Stimulated activated CD4-positive, alpha-beta T cell treated with anti-CD3 and anti-CD28 coated beads, Interleukin-2, amount 100 ng/mL, for 24 hours (primary cell): ENCODE measurements at places on chromosomes 16 and 17.

DNA sequence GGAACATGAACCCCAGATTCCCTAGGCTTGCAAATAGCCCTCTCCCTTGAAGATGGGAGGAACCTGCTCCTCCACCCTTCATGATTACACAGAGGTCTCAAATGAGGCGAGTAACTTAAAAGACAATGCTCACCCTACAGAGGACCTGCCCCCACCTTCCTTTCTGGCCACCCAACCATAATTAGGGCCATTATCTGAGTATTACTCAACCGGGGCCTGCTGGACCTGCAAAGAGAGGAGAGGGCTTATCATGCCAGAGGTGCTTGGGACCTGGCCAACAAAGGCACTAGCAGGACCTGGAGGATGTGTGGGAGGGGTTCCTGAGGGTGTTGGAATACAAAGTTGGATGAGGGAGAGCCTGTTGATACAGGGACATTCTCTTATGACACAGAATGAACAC lies 42.4 kb downstream of the RNF157 start:
- DNase-seq, result no peak

DNA sequence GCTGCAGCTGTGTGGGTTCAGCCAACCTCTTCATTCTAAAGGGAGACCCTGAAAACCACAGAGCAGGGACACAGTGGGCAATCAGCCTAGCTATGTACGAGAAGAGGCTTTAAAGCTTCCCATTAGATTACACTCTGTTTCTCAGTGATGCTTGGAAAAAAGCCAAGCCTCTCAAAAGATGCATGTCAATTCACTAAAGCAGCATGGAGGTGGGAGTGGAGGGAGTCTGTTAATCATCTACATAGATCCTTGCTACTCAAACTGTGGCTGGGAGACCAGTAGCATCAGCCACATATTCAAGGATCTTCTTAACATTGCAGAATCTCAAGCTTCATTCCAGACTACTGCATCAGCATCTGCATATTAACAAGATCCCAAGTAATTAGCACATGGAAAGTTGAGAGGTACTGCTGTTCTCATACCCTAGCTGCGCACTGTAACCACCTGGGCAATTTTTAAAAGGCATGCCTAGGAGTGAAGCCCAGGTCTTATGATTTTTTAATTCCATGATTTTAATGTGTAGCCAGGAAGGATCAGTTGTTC lies 305.9 kb downstream of the PMP22 start:
- no peak for DNase-seq

GRCh38 chr16:2147981-2148671 lies at the start of gene RAB26:
Gene RAB26, plus strand, starts transcription at chr16:2148625. Its CDS starts 159 bp downstream, at chr16:2148784.
- DNase-seq, result peak; percentile 57

DNA sequence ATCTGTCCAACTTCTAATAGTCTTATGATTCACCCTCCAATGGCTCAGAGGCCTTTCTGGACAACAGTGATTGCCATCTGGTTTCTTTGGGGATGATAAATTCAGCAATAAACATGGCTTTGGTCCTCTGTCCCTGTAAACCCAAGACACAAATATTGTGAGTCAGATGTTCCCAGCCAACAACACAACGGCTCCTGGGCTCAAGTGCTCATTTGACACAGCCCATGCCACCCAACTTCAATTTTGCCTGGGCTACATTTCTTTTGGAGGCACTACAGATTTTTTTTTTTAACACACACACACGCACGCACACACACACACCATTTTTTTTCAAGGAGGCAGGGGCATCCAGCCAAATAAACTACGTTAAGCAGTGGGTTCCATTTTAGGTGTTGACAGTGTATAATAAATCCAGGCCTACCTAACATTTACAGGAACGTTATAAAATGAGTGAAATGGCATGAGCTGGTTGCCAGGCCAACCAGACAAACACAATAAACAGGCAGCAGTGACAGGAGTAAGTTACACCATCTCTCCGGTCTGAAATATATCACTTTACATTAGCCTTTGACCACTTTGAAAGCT lies 939.9 kb upstream of the SOX9 start:
- DNase-seq, result no peak

DNA sequence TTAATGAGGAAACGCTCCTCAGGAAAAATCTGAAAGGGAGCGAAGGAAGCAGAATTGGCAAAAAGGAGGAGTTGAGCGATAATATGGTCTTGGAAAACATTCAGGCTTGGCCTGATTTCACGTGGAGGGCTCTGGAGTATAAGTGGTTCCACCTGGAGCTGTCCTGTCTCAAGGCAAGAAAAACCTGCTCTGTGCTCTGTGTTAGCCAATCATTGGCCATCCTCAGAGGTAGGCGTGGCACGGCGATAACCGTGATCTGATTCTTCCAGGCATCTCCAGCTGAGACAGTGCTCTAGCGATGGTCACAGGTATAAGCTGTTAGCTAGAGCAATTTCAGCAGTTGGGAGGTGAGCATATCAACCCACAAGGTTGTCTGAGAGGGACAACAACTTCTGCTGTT lies 450.5 kb upstream of the MAF start:
- DNase-seq, result no peak

DNA sequence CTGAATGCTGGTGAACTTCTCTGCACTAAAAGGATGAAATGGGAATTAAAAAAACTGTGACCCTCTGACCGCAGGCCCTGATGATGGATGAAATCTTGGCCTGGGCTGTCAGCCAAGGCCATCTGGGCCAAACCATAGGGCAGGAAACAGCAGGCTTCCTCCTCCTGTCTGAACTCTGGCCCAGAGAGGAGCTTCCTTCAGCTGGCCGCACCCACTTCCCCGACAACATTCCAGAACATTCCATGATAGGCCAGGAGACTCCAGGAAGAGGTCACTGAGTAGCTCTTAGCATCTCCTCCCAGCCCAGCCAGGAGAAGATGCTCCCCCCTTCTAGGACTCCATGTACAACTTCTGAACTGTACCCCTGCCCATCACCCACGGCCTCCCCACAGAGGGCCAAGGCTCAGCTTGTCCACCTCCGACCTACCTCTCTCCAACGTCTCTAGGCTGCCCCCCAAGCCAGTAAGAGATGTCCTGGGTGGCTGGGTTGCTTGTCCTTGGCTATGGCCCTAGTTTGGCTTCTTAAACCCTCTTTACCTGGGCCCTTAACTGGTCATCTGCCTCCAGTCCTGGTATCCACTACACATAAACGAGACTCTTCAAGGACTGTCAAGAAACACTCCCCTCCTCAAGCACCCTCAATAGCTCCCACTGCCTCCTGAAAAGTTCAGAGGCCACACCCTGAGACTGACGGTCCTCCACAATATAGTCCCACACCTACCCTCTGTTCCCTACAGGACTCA lies 1.7 kb downstream of the RPH3AL start:
- no peak for DNase-seq

DNA sequence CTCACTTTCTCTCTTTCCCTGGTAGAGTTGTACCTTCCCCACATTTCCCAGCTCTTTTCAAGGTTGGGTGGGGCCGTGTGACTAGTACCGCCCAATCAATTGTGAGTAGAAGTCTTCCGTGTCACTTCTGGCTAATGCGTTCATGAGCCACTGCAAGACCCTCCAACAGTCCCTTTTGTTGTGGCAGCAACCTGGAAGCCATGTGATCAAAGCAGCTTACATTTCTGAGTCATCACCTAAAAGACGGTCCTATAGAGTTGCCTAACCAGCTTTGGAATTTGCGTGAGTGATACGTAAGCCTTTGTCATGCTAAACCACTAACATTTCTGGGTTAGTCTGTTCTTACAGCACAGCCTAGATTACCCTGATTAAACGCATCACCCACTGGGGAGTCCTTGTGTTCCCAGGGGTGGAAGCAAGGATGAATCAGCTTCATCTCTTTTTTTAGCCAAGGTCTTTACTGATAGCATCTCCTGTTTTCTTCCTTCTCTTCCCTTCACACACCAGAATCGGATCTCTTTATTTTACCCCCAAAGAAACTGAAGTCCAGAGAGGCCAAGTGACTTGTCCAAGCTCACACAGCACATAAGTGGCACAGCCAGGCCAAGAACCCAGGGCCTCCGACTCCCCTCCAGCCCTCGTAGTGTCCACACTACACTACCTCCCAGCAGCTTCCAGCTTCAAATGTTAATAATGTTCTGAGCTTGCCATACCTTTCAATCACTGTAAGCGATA lies 366.3 kb upstream of the XYLT1 start:
- DNase-seq, result no peak

DNA sequence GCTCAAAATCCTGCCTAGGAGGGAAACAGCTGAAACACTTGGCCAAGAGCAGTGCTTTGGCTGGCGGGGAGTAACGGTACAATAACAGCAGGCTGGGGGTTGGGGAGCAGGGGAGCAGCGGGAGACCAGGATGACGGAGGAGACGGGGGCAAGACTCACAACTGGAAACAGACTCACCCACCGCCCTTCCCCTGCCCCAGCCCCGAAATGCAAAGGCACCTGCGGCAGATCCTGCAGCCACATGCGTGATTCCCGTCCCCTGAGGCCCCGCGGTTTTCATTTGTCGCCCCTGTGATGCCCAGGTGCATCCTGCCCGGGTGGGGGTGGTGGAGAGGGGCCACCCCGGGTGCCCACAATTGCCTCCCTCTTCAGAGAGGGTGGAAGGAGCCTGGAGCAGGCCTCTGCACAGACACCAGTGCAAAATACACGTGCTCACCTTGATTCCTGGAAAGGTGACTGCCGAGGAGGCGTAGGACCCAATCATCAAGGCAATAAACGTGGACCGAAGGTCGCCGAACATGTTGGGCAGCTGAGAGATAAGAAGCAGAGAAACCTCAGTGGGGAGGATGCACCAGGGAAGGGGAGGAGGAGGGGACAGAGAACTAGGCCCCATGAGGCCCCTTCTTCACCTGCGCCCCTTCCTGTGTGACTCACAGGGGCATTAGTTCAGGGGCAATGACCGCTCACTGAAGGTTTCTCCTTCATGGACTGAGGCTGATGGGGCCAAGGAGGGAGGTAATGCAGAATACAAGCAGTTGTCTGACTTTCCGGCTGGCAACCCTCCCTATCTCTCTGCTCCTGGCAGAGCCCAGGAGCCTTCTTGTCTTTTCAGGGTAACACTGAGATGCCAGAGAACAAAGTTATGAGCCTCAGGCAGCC lies 30.4 kb upstream of the PITPNA start:
- DNase-seq, result no peak

DNA sequence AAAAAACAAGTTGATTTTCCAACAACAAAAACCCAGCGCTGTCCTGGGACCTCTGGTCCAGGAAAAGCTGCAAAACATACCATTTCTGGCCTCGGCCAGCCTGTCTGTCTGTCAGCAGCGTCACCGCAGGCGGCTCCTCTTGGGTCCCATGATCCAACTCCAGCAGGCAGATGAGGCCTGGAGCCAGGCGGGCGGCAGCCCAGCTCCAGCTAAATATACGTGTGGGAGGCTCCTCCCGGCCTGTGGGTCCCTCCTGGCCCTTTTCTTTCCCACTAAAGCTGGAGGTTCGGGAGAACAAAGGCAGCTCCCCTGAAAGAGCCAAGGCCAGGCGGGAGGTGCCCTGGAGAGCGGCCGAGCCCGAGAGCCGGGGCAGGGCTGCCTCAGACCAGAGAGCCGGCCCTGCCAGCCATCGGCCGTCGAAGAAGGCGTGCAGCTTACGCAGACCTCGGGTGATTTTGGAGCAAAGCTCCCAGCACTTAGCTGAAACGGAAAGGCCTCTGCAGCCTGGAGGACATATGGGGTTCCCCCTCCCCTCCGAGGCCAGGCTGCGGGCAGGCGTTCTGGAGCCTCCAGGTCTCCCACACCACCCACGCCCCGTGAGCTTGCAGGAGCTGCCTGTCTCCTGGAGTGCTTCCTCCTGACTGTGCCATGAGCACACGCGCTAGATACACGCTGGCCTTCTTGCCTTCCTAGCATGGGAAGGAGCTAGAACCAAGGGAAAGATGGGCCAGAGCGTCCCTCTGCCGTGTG lies 19.9 kb upstream of the JPH3 start:
- DNase-seq, result no peak

DNA sequence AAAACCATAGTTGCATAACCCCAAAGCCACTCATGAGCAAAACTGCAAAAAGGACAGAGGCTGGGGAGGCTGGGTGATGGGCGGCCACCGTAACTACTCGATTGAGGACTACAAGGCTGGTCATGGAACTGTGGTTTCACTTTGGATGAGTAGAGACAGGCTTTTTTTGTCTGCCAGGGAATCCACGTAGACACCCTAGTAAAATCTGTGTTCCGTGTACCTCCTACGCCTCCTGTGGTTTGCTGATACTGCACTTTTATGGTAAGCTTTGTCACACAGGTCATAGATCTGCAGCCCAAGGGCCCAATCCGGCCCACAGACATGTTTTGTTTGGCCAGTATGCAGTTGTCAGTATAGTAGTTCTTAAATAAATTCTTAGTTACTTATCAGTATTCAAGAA lies 2.2 kb upstream of the TLCD3B start:
- DNase-seq, result no peak

DNA sequence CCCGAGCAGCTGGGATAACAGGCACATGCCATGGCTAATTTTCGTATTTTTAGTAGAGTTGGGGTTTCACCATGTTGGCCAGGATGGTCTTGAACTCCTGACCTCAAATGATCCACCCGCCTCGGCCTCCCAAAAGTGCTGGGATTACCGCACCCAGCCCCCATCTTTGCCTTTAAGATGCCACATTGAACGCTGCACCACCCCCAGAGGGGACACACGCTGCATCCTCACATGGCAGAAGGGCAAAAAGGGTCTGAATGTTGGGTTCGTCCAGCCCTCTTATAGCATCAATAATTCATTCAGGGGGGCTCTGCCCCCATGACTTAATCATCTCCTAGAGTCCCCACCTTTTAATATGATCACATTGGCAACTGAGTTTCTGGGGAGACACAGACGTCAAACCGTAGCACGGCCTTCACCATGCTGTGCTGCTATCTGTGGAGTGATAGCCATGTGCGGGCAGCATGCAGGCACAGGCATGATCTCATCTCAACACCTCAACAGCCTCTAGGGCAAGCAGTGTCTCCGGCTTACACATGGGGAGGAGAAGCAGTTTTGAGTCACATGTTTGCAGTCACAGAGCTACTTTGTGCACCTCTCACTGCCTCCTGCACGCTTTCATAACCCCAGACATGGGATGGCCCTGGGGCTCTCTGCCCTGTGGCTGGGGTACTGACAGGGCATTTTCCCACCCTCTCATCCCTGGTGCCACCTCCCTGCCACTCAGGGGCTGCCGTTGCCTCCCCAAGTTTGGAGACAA lies 30.0 kb downstream of the IL21R start:
- no peak for DNase-seq

DNA sequence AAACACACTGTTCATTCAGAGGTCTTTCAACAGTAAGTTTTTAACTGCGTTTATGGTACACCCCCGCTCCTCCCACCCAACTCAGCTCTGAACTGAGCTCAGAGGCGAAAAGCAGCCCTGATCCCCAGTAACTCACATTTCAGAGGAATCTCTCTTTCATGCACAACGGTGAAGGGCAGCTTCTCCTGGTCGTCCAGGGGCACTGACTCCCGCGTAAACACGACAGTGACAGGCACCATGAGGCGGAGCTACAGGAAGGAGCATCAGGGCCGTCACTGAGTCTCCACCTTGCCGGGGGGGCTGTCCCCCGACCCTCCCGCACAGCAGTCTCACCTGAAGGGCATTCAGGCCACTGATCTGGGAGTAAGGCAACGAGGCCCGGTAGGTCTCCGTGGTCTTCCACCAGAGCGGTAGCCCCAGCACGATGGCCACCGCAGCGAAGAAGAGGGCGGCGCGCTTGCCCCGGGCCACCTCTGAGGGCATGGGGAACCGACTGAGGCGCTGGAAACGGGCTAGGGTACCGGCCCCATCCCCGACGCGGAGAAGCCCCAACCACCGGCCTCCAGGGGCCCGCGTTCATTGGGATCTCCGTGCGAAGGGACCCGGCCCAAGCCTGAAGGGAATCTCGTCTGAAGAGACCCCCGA lies 486 bp downstream of the PIGS start:
- DNase-seq, result peak; percentile 63

GRCh38 chr16:55264949-55265348 lies 59.1 kb upstream of the IRX6 start:
- no peak for DNase-seq
